Activated naive CD4-positive, alpha-beta T cell (primary cell): ENCODE measurements at places on chromosomes 6 and 20.

- DNase-seq: no peak
Observed at GRCh38 chr6:113057567-113058053, 710.5 kb downstream of the RFPL4B start.

DNA sequence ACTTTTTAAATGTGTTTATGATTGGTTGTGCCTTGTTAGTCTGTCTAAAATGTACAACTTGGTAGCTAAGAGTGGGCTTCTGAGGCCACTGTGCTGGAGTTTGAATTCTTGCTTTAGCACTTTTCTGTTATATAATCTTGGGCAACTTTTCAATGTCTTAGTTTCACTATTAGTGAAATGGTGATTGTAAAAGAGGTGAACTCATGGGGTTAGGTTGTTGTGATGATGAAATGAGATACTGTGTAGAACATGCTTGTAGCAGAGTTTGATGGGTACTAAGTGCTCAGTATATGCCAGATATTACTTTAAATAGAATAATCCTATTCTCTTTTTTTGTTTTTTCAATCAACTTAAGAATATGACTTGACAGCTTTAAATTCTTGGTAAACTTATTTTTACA, 624.7 kb downstream of the CD109 start:
- DNase-seq: no peak

GRCh38 chr20:37839432-37839827, 63.5 kb upstream of the VSTM2L start:
- no peak for DNase-seq

GRCh38 chr20:62794007-62794724, 2.1 kb upstream of the MRGBP start:
- DNase-seq: peak; percentile 92

DNA sequence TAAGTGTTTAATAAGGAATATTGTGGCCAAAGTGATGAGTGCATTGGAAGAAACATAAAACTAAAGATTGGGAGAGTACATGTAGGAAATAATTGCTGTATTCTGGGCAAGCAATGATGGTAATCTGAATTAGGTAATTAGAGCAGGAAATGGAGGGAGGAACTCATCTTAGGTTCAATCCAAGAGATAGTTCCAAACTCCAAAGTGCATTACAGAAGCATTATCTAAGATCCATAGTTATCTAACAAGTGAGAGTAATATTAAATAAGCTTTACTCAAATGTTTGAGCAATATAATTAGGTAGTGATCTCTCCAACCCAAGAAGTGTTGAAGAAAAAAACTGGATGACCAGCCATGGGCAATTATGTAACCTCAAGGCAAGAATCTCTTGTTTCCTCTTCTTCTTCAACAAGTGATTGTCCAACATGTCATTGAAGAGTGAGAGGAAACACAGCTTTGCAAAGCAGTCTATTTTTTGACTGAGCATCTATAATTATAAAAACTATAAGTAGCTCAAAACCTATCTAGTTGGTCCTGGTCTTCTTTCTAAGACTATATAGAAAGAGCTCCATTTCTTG, 181.2 kb upstream of the TNFAIP3 start:
- DNase-seq: no peak

DNA sequence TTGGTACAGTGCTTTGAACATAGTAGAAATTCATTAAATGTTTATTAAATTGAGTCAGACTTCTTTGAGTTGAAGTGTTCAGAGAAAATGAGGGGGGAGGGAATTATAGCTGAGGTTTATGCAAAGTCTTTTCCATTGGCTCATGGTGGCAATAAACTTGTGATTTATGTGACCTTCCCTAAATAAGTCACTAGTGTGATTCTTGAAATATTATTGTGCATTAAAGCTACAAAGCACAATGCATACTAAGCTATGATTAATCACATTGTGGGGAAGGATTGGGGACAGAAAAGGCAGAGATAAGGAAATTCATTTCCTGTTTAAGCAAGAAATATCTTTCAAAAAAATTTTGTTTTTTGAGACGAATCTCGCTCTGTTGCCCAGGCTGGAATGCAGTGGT, 877.5 kb downstream of the TFAP2A start:
- DNase-seq: no peak

DNA sequence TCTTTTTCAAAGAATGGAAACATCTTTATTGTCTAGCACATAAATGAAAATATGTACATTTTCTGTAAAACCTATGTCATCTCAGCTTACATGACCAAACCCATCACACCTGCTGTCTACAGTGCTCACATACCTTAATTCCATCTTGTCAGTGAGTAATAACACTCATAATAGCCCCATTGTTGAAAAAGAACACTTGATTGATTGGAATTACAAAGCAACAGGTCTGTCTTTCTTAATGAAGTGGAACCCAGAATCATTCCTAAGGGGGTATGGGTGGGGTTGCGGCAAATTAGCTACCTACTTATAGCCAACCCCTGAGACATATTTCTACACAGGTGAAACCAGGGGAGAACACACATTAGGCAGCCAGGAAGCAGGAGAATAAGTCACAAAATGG, 20.2 kb downstream of the ADGRF4 start:
- no peak for DNase-seq

GRCh38 chr6:117711369-117711768, 36.1 kb downstream of the NUS1 start:
- DNase-seq: no peak

DNA sequence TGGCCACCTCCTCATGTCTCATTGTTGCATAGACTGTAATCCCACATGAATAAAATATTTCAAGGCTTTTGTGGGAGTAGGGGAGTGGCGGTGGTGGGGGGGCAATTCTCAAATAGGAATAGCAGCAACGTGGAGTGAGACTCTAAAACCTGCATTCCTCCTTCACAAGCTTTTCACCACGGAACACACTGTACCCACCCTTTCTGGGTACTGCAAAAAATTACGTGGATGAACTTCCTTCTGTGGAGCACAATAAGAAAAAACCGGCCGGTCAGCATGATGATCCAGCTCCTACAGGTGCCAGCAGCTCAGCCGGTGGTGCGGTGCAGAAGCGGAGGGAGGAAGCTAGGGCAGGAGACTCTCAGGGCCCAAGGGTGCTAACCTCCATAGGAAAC, 930 bp upstream of the RRAGD start:
- no peak for DNase-seq

- DNase-seq: no peak
Observed at GRCh38 chr20:2631228-2631627, 21.2 kb upstream of the NOP56 start.

DNA sequence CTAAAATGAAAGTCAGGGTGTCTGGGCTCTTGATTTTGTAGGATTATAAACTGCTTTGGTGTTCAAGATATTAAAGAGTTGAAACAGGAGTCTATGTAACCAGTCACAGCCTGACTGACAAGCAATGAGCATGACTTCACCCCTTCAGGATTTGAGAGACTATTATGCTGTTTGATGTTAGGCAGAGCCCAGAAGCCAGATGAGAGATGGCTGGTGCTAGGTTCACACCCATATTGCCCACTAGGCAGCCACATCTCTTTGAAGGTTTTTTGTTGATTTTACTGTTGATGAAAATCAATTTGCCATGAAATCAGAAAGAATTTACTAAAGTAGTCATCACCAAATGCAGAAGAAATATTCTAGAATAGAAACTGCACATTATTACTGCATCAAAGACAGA, 243.6 kb downstream of the KHDRBS2 start:
- no peak for DNase-seq

DNA sequence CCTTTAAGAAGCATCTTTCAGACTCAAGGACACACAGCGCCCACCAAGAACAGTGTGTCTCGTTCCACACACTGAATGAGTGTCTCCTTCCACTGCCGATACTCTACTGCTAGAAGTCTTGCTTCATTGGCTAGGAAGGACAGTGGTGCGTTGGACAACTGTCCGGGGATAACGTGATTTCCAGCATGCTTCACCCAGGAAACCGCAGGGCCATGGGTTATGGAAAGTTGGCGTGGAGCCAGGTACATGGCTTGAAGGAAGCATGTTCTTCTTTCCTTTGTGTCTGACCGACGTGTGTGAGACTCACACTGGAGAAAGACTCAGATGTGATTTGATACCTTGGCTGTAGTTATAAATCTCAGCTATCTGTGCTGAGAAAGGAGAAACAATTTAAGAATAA, 73.2 kb downstream of the SMOC2 start:
- no peak for DNase-seq

DNA sequence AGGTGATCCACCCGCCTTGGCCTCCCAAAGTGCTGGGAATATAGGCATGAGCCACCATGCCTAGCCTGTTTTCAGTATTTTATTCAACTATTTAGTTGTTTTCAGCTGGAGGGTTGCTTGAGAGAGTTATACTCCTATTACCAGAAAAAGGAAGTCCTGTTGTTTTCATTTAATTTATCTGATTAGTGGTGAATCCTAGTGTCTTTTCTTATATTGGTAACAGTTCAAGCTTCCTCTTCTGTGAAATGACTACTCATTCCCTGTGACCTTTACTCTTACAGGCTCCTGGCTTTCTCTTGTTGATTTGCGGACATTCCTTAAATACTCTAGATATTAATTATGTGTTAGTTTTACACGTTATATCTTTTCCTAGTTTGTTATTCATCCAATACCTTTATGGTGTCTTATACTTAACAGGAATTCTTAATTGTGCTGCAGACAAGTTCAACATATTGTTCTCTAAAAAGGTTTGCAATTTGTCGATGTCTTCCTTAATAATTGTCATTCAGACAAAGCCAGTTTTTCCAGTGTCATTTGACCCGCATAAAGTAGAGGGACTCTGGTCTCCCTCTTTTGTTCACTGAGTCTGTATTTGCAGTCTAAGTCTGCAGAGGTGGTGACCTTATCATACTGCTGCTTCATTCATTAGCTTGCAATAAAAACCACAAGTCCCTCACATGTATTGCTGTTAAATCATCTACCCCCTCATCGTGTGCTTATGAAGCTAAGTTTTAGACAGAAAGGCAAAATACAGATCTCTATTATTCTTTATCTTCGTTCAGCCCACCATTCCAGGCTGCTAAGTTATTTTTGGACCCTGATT, 51.4 kb downstream of the ZBTB9 start:
- DNase-seq: no peak

GRCh38 chr6:47310131-47310480, 401 bp upstream of the TNFRSF21 start:
- no peak for DNase-seq

DNA sequence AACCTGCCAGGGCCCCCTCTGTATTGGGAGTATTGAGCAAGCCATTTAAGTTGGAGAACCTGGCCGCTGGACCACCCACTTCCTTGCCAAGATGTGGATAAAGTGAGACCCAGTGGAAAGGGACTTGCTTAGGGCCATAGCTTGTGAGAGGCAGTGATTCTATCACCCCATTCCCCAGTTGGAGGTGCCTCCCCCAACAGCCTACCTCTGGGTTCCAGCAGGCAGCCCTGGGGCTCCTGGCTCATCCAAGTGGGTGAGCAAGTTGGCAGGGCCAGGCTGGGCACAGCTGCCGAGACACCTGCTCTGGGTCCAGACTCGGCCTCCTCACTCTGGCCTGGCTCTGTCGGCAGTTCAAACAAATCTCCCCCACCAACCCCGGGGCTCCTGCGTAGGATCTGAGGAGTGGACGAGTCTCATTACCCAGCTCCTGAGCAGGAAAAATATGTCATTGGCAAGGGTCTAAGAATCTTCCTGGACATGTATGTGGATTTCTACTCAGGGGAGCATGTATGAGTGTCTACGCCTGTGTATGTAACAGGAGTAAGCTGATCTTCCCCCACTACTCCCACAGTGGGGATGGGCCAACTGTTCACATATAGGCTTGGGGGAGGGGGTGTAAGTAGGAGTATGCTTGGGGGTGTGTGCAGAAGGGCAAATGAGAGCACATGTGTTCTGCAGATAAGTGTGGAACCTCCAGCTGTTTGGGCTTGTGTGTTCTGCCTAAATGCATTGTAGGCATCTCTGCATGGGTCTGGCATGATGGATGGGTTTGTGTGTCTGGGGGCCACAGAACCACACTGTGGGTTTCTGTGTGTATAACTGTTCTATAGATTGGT, 1.9 kb downstream of the ID1 start:
- DNase-seq: no peak

DNA sequence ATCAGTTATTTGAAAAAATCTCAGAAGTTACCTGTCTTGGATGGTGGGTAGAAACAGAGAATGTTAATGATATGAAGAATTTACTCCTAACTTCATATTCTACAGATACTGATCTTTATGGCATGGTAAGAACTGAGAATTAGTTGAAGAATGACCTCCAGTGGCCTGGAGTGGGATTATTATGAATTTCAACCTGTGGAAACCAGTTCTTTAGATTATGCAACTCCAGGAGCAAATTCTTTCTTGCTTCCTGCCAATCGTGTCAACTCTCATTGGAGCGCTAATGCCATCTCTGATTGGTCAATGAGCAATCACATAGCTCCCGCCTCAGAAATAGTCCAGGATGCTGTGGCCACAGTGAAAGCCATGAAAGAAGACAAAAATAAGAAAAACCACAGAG, 40.6 kb downstream of the LYRM2 start:
- no peak for DNase-seq

DNA sequence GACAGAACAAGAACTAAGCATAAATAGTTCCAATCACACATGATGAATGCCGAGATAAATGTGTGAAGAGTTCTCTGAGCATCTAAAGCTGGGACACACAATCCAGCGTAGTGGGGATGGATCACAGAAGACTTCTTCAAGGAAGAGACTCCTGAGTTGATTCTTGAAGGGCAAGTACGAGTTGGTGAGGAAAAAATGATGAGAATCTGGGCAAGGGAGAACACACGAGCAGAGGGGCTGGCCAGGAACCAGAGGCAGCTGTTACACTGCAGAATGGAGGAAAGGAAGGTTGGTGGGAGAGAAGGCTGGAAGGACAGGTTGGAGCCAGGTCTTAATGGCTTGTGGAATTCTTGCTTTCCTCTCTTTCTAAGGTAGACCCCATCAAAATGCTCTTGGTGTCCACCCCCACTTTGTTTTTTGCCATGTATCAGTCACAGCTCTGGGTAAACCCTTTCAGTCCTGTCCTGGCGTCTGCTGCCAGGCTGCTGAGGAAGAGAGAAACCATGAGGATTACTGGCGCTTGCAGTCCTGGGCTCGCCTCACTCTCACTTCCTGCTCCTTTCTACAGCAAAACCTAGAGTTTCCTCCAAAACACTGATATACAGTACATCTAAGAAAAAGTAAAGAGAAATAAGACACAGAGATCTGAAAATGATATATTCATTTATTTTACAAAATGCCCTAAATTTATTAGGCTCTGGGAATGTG, 127.6 kb upstream of the FAM184A start:
- DNase-seq: no peak
